RPMI8226 (cell line): ENCODE measurements at places on chromosomes 2 and 18.

- DNase-seq: no peak
Measured at GRCh38 chr2:230681171-230681545, 31.5 kb upstream of the CAB39 start.

- DNase-seq: no peak
Measured at GRCh38 chr2:24743924-24744323, 49.3 kb downstream of the PTRHD1 start.

DNA sequence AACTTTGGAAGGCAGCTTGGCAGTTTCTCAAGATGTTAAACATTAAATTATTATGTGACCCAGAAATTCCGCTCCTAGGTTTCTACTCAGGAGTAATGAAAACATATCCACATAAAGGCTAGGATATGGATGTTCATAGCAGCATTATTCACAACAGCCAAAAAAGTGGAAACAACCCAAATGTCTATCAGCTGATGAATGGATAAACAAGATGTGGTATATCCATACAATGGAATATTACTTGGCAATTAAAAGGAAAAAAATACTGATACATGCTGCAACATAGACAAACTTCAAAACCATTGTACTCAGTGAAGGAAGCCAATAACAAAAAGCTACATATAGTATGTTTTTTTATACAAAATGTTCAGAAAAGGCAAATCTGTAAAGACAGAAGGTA lies 12.4 kb upstream of the FAM228A start:
- DNase-seq: no peak

- DNase-seq: no peak
Measured at GRCh38 chr2:6958616-6959235, 41.5 kb downstream of the RNF144A start.

- DNase-seq: no peak
Measured at GRCh38 chr2:74007711-74008110, 23.0 kb downstream of the TET3 start.

- peak; percentile 35 for DNase-seq
Measured at GRCh38 chr18:34221971-34222306, 2.8 kb downstream of the NOL4 start.

- DNase-seq: peak; percentile 40
Measured at GRCh38 chr2:27212626-27213471, 781 bp upstream of the SLC5A6 start.

- DNase-seq: no peak
Measured at GRCh38 chr2:23034996-23035395, 350.0 kb upstream of the KLHL29 start.

DNA sequence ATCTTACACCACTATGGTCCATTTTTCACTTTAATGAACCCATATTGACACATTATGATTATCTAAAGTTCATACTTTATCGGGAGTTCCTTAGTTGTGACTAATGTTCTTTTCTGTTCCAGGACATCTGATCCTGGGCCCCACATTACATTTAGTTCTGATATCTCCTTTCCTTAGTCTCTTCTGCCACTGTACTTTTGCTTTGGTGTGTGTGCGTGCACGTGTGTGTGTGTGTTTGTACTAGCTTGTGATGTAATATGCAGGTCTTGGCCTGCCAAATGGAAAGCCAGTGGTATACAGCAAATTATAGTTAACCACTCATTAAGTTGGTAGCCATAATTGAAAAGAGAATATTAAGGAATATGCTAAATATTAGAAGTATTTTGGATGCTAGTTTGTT lies 88.0 kb downstream of the CDC42EP3 start:
- DNase-seq: no peak

- DNase-seq: no peak
Measured at GRCh38 chr2:160906878-160907277, 253.3 kb upstream of the TANK start.

DNA sequence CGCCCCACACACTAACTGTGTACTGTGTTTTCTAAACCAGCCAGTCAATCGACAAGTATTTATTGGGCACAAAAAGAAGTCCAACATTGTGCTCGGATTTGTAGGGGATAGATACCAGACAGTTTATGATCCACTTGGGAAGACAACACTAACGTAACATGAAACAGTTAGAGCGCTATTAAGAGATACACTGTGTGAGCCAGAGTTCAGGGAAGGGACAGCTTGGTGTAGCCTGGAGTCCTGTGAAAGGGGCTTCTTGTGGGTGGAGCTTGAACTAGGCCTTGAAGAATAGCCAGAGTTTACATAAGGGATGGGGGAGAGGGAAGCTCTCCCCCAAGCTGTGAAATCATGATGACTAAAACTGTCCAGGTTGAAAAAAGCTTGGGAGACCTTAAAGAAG lies 176.4 kb upstream of the TCF4 start:
- DNase-seq: no peak

DNA sequence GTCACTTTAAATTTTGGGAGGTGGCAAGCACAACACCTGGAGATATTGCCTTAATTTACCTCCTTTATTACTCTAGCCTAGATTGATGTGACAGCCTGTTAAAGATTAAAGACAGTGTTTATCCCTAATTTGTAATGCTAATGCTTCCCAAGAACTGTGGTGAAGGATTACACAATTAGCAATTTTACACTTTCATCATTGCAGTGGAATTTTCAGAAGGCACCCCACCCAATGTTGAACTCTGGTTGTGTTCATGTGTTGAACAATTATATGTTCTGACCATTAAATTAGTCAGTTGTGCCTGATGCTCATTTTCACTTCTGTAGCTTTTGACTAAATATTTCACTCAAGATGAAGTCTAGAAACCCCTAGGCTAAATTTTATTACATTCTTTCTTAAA lies 317.1 kb upstream of the CWC22 start:
- no peak for DNase-seq

- no peak for DNase-seq
Measured at GRCh38 chr2:2689306-2689705, 358.2 kb upstream of the MYT1L start.

GRCh38 chr2:70964133-70964532 lies 14.3 kb upstream of the ANKRD53 start:
- no peak for DNase-seq

GRCh38 chr2:224689539-224689938 lies 26.6 kb downstream of the CCDC195 start:
- DNase-seq: no peak

DNA sequence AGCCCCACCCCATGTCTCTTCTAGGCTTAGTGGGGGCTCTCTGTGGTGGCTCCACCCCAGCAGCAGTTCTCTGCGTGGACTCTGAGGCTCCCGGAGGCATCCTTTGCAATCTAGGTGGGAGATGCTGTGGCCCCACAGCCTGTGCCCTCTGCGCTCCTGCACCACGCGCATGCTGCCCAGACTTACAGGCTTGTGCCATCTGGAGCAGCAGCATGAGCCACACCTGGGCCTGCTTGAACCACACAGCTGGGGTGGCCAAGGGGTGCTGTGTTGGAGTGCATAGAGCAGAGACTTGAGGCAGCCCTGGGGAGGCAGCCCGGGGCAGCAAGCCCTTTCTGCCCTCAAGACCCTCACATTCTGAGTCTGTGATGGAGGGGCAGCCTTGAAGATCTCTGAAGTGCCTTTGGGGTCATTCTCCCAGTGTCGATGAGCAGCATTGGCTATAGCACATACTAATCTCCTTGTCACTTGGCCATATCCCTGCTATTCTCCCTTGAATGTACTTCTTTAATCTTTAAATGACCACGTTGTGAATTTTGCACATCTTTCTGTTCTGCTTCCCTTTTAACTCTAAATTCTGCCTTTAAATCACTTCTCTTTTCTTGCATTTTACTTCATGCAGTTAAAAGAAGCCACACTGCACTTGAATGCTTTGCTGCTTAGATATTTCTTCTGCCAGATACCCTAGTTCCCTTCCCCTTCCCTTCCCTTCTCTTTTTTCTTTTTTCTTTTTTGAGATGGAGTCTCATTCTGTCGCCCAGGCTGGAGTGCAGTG lies 62.4 kb downstream of the NCAPH start:
- DNase-seq: no peak

DNA sequence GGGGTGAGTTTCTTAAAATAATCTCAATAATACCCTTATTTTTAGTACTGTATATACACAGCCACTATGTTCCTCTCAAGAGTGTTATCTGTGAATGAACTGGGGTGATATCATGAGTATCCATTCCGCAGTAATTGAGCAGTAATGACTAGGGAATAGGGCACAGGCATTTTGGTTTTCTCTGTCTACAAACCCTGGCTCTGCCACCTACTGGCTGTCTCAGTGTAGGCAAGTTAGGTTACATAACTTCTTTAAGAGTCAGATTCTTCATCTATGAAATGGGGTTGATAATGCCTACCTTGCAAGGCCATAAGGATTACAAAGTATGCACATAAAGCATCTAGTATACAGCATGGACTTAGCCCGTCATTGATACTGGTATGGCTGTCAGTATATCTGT lies 555.8 kb downstream of the NRXN1 start:
- no peak for DNase-seq

DNA sequence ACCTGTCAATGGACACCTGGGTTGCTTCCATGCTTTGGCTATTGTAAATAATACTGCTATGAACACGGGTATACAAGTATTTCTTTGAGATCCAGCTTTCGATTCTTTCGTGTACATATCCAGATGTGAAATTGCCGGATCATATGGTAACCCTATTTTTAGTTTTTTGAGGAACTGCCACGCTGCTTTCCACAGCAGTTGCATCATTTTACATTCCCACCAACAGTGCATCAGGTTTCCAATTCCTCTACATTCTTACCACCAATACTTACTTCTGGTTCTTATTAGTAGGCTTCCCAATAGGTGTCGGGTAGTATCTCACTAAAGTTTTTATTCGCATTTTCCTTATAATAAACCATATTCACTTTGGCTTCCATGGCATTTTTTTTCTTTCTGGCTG lies 69.6 kb downstream of the PID1 start:
- no peak for DNase-seq

GRCh38 chr2:235240574-235240973 lies 253.3 kb upstream of the AGAP1 start:
- DNase-seq: no peak

GRCh38 chr2:131076707-131077106 lies 16.6 kb downstream of the FAM168B start:
- no peak for DNase-seq
